Regular cardiac myocyte (primary cell): ENCODE measurements at places on chromosomes 1 and 21. TPM values are rescaled to one million over a fixed set of nuclear protein-coding genes. Genes with fewer than 3 reads are reported as not detected.

WLS gene
- 85.1 and 116 TPM in 2 replicates for total RNA-seq

C1QC gene
- not detected in 2 replicates for total RNA-seq

CTSS gene
- total RNA-seq, result 3.3 and 12.4 TPM in 2 replicates

USP24 gene
- 29.6 and 34.7 TPM in 2 replicates for total RNA-seq

LCK gene
- not detected in 2 replicates for total RNA-seq
